ENCODE measurements at places on chromosomes 2 and 18.

DNA sequence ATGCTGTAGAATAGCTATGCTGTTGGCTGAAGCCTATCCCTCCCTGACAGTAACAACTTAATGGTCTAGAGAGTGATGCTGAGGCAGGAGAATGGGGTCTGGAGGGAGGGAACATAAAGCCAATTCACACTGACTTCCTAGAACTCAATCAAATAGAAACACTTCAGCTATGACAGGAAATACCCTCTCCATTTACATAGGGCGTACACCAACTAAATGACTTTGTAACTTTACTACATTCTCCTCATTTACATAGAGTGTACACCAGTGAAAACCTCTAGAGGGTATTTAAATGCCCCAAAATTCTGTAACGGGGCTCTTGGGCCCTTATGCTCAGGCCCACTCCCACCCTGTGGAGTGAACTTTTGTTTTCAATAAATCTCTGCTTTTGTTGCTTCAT, 41.5 kb downstream of the YPEL5 start:
- no peak for DNase-seq

- DNase-seq: no peak
These were observed 480.8 kb downstream of the TMX3 start for GRCh38 chr18:68234131-68234530.

DNA sequence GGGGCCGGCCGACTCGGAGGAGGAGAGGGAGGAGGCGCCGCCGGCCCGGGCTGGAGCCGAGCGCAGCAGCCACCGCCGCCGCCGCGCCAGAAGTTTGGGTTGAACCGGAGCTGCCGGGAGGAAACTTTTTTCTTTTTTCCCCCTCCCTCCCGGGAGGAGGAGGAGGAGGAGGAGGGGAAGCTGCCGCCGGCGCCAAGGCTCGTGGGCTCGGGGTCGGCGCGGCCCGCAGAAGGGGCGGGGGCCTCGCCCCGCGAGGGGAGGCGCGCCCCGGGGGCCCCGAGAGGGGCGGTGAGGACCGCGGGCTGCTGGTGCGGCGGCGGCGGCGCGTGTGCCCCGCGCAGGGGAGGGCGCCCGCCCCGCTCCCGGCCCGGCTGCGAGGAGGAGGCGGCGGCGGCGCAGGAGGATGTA, 316 bp downstream of the CRIM1 start:
- no peak for DNase-seq

DNA sequence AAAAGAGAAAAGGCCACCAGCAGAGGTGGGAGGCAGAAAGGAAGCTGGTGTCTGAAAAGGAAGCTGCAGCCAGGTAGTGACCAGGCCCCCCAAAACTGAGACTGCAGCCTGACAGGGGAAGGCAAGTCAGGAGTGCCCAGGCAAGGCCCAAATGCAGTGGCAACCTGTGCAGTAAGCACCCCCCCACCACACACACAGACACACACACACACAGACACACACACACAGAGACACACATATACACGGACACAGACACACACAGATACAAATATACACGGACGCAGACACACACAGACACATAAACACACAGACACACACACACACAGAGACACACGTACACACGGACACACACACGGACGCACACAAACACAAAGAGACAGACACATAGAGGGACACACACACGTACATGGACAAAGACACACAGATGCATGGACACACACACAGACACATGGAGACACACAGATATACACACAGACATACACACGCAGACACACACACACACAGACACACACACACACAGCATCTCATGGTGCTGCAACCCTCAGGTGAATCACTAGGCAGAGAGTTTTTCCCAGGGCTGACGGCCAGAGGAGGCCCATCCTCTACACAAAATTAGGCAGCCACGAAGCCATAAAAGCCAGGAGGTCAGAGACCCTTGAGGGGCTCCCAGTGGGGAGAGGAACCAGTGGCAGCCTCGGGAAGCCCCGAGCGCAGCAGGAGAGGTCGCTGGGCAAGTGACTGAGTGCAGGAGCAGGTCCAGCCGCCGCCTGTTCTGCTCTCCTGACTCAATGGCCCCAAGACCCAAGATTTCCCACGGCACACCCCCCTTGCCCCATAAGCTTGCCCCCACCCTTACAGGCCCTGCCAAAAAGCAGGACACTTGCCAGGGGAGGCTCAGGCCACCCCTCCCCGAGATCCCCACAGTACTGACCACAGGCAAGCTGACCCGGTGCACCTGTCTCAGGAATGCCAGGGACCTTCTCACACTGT, 6.3 kb downstream of the SDC1 start:
- DNase-seq: no peak

DNA sequence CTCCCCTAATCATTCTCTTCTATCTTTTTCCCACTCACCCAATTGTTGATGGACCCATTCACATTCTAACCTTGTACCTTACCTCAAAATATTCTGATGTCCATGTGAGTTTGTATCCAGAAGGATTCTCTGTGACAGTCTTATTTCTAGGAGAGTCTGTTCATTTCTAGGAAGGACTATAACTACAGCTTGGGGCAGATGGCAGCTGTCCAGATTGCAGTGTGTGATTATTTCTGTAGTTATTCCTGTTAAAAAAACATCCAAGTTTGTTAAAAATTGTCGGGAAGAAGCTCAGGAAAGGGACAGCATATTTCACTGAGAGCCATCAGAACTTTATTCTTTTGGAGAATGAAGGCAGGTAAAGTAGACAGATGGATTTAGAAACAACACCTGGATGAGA, 142.6 kb downstream of the RAPGEF4 start:
- no peak for DNase-seq

DNA sequence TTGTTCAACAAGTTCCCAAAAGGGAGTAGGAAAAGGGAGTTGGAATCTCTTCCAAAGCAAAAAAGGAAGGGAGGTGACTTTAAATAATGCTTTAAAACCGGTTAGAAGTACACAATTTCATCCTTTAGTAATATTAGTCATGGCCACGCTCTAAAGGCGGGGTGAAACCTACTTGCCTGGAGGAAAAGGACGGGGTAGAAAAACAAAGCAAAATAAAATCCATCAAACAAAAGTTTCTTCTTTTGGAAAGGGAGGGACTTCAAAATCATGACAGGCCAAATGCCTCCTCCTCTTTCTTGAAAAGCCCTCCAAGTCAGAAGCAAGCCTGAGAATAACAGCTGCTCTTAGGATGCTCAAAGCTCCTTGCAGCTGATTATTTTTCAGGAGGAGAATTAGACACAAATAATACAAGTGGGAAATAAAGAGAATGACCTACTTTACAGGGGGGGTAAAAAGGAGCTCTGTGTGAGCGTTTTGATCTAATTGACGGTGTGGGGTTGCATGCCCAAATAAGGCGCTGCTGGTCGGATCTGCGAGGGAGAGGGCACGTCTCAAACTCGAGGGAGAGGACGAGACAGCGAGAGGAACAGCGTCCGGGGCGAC, 1.8 kb upstream of the NPAS2 start:
- no peak for DNase-seq

DNA sequence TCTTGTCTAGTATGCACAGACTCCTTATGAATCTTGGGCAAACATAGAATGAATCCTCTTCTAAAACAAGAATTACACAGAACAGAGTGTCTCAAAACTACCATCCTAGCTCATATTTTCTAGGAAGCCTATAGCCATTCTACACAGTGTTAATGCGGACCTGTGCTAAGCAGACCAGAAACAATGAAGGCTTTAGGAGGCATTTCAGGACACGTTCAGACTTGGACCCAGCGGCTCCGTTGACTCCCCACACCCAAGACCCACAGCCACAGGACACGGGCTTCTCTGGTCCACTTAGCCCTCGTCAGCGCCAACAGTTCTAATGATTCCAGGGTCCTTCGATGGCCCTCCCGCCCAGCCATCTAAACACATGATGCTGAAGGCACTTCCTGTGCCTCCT, 182.2 kb downstream of the BCL11A start:
- DNase-seq: no peak

GRCh38 chr2:46173636-46174250, 123.5 kb upstream of the EPAS1 start:
- no peak for DNase-seq

- DNase-seq: no peak
These were observed 90.7 kb downstream of the ZBTB7C start for GRCh38 chr18:48318436-48318835.

- DNase-seq: no peak
These were observed 404.8 kb downstream of the TXNL1 start for GRCh38 chr18:56233595-56233994.

- DNase-seq: no peak
These were observed 35.6 kb downstream of the SGPP2 start for GRCh38 chr2:222459983-222460382.

DNA sequence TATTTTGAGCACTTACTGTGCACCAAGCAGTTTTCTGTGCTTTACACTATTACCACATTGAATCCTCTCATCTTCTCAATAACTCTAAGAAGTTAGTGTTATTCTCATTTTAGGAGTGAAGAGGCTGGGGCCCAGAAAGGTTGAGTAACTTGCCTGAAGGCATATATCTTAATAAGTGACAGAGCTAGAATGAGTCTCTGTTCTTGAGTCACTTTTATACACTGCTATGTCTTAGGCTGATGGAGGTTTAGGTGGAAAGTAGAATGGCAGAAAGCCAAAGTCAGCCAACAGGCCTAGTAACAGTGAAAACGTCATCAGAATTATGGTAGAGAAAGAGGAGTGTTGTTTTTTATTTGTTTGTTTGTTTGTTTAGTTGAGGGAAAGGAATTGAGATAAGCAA, 27.9 kb upstream of the RPE start:
- DNase-seq: no peak

GRCh38 chr2:179068991-179069643, 19.2 kb upstream of the CCDC141 start:
- no peak for DNase-seq

GRCh38 chr2:218041302-218042168, 27.5 kb upstream of the RUFY4 start:
- no peak for DNase-seq

DNA sequence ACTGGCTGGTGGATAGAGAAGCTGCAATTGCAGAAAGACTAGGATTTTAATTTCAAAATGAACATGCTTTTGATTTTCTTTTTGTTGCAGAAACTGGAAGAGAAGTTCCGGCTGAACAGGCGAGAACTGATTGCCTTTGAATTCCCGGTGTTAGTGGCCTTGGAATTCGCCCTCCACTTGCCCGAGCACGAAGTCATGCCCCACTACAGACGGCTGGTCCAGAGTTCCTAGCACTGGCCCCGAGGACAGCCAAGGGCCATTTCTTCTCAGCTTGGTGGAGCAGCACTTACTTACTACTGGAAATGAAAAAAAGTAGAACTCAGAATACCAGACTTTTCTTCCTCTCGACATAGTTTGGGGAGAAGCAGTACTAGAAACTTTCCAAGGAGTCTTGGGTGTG, 121.9 kb downstream of the CABLES1 start:
- DNase-seq: no peak

- peak; percentile 89 for DNase-seq
These were observed at the start of gene NTSR2 for GRCh38 chr2:11669454-11670291. TSS of gene NTSR2 (minus strand) at chr2:11670195. CDS start at chr2:11670129, 66 bp downstream.

DNA sequence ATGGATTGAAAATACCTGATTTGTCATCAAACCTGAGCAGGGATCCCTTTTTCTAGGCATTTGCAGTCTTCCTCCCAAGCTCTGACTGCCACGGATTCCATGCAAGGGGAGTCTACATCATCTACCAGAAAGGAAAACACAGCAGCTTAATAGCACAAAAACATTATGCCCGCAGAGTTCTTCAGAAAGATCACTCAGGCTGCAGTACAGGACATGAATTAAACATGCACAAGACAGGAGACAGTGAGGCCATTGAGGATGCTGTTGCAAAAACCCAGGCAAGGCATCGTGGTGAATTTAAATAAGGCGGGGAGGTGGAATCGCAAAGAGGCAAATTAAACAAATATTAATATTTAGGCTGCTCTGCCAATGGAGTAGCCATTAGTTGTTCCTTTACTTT, 88.5 kb downstream of the MRPS9 start:
- DNase-seq: no peak

- no peak for DNase-seq
These were observed 12.0 kb downstream of the MEIS1 start for GRCh38 chr2:66446941-66447340.

- no peak for DNase-seq
These were observed 62.7 kb downstream of the MBP start for GRCh38 chr18:77069931-77070330.

GRCh38 chr2:6982934-6983589, 65.8 kb downstream of the RNF144A start:
- no peak for DNase-seq

DNA sequence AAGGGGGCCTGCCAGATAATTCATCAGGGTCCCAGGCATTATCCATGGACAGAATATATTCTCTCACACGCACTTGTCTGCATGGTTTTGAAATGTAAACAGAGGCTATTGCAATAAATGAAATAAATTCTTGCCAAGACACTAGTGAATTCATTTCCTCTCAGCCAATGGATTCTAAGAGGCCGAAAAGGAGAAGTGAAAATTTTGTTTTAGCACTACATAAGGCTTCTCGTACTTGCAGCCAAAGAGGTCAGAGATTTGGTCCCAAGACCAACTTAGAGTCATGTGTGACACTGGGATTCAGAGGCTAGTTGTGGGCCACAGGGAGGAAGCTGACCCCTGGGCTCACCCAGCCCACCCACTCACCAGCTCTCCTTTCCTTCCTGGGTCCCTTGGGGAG, 184.1 kb upstream of the GLI2 start:
- no peak for DNase-seq

GRCh38 chr2:222753251-222753824, 81.9 kb downstream of the MOGAT1 start:
- DNase-seq: no peak

DNA sequence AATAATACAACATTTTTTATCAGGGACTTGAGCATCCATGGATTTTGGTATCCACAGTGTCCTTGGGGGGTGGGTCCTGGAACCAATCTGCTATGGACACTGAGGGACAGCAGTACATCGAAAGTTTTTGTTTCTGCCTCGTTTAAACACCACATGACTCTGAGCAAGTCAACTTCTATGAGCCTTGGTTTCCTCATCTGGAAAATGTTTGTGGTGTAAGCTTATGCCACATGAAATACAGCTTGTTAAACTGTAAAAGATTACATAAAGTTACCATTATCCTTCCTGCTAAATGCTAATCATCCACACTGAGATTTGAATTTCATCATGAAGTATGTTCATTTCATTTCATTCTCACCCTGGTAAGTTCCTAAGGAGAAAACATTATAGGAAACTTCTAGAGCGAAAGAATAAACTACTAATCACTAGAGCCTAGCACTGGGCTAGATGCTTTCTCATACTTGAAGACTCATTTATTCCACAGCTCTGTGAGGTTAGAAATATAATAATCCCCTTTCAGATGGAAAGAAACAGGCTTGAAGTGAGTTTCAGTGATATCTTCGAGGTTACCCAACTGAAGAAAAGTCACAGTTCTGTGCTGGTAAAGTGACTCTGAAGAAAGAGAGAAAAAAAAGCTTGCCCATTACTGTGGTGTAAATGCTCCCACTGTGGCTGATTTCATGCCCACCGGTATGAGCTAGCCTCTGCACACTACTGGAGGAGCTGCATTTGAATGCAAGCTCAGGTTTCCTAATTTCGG, 29.2 kb downstream of the MCFD2 start:
- no peak for DNase-seq

DNA sequence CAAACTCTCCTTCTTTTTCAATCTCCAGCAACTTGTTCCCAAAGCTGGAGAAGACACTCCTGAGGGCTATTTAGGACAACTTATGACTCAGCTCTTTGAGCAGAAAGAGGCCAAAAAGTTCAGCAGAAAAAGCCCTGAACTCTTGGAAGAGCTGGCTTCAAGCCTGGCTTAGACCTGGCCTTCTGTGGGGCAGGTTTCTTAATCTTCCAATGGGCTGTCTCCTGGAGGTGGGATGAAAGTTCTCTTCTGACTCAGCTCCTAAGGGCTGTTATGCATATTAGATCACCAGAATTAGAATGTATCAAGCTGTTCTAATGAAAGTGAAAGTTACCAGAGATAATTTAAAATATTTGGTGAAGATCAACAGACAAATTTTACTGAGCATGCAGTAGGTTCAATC, 129.4 kb downstream of the RAD51AP2 start:
- no peak for DNase-seq

All from H9 (cell line).